ENCODE measurements at places on chromosomes 13 and 19.

GRCh38 chr19:46294494-46294893, 2.3 kb upstream of the HIF3A start:
- DNase-seq, result no peak

GRCh38 chr13:110420626-110421025, 113.5 kb downstream of the COL4A2 start:
- DNase-seq, result no peak

DNA sequence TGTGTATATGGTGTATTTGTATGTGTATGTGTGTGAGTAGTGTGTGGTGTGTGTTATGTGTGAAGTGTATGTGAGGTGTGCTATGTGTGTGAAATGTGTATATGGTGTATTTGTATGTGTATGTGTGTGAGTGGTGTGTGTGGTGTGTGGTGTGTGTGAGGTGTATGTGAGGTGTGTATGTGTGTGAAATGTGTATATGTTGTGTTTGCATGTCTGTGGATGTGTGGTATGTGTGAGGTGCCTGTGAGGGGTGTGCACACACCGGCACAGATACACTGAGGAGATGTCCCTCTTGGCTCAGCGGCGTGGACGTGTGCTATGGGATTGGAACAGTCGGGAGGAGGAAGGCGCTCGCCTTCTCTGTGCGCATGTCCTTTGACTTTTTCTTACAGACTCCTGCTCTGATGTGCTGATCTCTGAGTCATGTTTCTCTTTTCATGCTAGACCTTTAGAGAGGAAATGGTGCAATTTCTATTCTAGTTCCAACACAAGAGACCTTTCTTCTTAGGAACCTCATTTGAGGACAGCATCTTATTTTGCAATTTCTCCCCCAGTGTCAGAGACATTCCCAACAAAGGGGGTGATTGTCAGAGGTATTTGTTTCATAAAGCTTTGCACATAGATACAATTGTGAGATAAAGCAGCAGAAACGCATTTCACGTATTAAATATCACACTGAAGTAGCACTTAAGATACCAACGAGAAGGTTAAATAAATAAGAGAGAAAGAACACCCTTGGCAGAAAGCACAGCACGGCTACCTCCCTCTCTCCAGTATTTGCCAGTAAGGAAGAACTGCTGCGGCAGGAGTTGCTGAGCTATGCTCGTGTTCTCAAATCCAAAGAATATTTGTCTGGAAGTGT, 11.3 kb upstream of the TNFRSF19 start:
- DNase-seq, result peak; percentile 54

DNA sequence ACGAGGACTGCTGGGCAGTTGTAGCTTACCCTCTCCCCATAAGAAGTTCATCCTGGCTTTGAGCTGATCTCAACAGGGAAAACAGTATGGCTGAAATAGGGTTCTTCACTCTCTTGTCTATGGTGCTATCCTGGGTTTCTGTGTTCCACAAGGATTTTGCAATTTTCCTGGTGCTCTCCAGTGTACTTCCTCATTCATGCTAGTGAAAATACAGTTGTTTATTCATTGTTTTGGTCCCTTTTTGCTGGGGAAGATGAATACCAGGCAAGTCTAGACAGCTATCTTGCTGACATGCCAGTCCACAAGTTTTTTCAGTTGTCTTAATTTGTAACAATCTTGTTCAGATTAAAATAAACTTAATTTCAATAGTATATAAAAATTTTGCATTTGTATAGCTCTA, 306.5 kb downstream of the DLEU7 start:
- no peak for DNase-seq

GRCh38 chr13:44667943-44668342, 91.8 kb upstream of the TSC22D1 start:
- no peak for DNase-seq

GRCh38 chr13:26861941-26862340, 101.4 kb upstream of the GPR12 start:
- DNase-seq, result peak; percentile 53

GRCh38 chr19:33226550-33227241, 1.0 kb upstream of the SLC7A10 start:
- DNase-seq, result no peak

GRCh38 chr19:9878511-9879196, 43.5 kb downstream of the PIN1 start:
- no peak for DNase-seq

DNA sequence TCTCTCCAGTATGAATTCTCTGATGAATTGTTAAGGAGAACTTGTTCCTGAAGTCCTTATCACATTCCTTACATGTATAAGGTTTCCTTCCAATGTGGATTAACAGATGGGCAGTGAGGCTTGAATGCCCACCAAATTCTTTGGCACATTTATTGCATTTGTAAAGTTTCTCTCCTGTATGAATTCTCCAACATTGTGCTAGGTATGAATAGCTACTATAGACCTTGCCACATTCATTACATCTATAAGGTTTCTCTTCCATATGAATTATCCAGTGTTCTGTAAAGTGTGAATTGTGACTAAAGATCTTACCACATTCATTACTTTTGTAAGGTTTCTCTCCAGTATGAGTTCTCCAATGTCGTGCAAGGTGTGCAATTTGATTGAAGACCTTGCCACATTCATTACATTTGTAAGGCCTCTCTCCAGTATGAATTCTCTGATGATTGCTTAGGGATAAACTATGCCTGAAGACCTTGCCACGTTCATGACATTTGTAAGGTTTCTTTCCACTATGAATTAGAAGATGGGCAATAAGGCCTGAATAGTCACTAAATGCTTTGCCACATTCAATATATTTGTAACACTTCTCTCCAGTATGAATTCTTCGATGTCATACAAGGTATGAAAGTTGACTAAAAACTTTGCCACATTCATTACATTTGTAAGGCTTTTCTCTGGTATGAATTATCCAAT, 20.4 kb downstream of the ZNF578 start:
- DNase-seq, result no peak

- DNase-seq, result no peak
Observed at GRCh38 chr13:109087916-109088623, 458.7 kb downstream of the MYO16 start.

DNA sequence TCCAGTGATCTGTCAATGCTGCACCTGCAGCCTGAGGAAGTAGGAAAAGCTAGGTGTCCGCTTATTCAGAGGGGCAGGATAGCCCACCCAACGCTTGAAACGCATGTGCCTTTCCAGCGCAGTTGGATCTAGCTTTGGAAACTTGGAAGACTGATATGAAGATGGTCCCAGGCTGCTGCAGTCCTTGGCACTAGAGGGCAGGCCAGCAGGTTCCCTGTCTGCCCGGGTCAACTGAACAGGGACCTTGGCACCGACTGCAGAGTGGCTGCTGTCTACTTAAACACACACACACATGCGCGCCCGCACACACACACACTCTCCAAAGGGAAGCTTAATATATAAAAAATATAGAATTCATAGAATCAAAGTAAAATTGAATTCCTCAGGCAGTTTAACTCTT, 100.0 kb downstream of the TSHZ3 start:
- DNase-seq, result no peak

DNA sequence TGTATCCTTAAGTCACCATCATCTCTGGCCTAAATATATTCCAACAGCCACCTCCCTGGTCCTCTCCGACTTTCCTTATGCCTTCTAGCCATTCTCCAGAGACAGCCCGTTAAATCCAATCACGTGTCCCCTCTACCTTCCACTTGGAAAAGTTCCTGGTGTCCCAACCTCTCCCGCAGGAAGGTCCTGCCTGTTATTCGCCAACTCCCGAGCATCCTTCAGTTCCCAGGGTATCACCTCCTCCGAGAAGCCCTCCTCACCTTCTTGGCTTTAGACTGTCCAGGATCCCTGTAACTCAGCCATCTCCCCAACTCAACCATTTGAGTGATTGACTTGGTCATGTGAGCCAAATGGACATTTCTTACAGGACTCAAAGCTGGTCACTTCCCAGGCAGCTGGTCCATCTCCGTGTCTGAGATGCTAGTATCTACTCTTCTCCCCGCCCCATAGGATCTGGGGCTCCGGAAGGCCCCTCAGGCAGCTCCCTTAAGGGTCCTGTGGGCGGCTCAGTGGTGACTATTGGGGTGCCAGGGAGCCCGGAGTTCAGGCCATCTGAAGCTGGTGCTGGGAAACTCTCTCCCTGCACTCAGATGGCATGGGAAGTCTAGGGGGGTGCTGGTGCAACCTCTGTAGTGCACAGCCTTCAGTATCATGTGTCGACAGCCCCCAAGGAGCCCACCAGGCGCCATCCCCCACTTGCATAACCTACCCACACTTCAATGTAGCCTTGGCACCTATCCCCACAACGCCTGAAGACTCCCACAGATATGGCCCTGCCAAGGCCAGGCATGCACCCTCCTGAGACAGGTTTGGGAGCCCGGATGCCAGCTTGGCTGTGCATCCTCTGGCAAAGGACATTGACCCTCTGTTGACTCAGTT, 27.9 kb upstream of the NANOS3 start:
- DNase-seq, result no peak

DNA sequence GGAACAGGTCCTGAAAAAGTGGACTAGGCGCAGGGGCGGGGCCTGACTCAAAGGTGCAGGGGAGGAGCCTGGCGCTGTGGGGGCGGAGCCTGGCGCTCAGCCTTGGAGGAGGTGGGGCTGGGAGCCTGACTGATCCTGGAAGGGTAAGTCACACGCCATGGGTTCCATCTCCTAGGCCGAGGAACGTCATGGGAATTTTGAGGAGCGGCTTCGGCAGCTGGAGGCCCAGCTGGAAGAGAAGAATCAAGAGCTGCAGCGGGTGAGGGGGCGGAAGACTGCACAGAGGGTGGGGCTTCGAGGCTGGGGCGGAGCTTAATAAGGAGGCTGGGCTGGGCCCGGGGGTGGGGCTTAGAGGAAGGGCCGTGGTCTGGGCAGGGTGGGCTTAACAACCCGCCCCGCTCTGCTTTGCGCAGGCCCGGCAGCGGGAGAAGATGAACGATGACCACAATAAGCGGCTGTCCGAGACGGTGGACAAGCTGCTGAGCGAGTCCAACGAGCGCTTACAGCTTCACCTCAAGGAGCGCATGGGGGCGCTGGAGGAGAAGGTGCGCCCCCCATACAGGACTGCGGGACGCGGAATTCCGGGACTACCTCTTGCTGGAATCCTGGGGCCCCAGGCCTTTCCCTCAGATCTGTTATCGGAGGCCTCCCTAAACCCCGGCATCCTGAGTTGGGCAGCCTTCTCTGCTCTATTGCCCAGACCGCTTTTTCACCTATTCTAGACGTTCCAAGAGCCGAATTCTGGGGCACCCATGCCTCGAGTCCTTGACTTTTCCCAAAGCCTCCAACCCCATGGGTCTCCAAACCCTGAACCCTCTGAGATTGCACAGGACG, 14.5 kb downstream of the PPFIA3 start:
- no peak for DNase-seq

- DNase-seq, result no peak
Observed at GRCh38 chr13:23087880-23088279, 92.9 kb upstream of the SGCG start.

DNA sequence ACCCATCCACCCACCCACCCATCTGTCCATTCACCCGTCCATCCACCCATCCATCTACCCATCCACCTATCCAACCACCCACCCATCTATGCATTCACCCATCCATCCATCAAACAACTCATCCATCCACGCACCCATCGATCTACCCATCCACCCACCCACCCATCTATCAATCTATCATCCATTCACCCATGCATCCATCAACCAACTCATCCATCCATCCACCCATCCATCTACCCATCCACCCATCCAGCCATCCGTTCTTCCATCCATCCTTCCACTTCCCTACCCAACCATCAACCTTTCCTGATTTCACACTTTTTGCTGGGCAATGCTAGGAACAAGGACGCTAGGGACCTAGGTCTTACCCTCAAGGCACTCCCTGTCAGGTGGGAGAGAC, 2.1 kb downstream of the TMEM238 start:
- DNase-seq, result no peak

- no peak for DNase-seq
Observed at GRCh38 chr19:43711751-43712355, 4.0 kb upstream of the IRGC start.

GRCh38 chr19:566403-566802, 6.0 kb upstream of the BSG start:
- DNase-seq, result no peak

All from NCI-H1092 (cell line).